ENCODE measurements at places on chromosomes 2 and 18. TPM values are rescaled to one million over a fixed set of nuclear protein-coding genes. Genes with fewer than 3 reads are reported as not detected.

GRCh38 chr2:113274432-113274831 lies 4.3 kb downstream of the PAX8 start:
- DNase-seq = no peak

The CDH2 gene
- total RNA-seq = 0.25 TPM

GRCh38 chr18:74492259-74492658 lies 3.9 kb upstream of the CNDP2 start:
- no peak for DNase-seq

- DNase-seq = peak; percentile 24
These were observed 36.5 kb downstream of the MRPL44 start for GRCh38 chr2:223993634-223994232.

The SF3B6 gene
- 192 TPM for total RNA-seq

DNA sequence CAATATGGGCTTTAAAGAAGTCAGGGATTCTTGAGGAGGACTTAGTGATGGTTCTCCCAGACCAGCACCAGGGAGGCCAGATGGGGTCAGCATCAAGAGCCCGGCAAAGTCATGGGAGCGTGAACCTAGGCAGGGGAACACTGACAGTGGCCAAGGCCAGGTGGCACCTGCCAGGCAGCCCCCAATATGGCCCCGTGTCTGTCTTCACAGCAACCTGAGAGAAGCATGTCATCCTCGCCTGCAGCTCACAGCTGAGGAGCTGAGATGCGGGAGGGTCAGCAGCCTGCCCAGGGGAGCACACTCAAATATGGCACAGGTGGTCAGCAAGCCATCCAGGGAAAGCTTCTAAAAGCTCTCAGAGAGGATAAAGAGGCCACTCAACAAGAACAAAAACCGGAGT lies 105.7 kb upstream of the GPC1 start:
- no peak for DNase-seq

DNA sequence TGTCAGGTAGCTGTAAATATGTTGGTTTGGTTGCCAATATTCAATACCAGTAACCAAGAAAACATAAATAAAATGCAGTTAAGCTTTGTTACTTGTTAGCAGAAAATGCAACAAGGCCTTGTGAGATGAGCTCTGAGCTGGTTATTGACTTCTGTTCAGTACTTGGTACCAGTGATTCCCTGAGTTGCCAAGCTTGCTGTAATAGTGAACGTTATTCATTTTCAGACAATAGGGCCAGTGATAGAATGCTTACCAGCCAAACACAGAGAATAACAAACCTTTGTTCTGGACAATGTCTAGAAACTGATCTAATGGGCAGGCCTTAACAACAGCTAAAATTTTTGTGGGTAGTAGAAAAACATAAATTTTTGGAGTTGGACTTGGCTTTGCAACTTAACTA lies 29.5 kb downstream of the RASGRP3 start:
- DNase-seq = no peak

GRCh38 chr18:52054324-52054723 lies 285.7 kb upstream of the DCC start:
- DNase-seq = peak; percentile 85

GRCh38 chr18:12154361-12154760 lies 60.7 kb downstream of the ANKRD62 start:
- no peak for DNase-seq

GRCh38 chr2:232365621-232366321 lies 12.8 kb upstream of the ALPP start:
- peak; percentile 15 for DNase-seq

GRCh38 chr2:109482361-109482861 lies 131.4 kb downstream of the SEPTIN10 start:
- DNase-seq = no peak

- DNase-seq = no peak
These were observed 274.6 kb upstream of the CCDC68 start for GRCh38 chr18:55233857-55234256.

The TRMT61B gene
- 23.1 TPM for total RNA-seq

The UGT1A5 gene
- 0.53 TPM for total RNA-seq

The MC5R gene
- total RNA-seq = not detected

The FKBP1B gene
- total RNA-seq = 15.2 TPM

GRCh38 chr18:41170346-41170745 lies 784.7 kb upstream of the PIK3C3 start:
- no peak for DNase-seq

Data from foreskin keratinocyte (primary cell).